Activated naive CD8-positive, alpha-beta T cell treated with anti-CD3 and anti-CD28 coated beads, Interleukin-2, amount 10 ng/mL, durations not matched to agents 7 days and 5 days (primary cell): ENCODE measurements at places on chromosomes 2 and 18. TPM values are rescaled to one million over a fixed set of nuclear protein-coding genes. Genes with fewer than 3 reads are reported as not detected.

C1GALT1C1L gene
- not detected for total RNA-seq

BBS5 gene
- 3.2 TPM for total RNA-seq

CNDP1 gene
- total RNA-seq, result not detected

EMX1 gene
- total RNA-seq, result not detected

ARHGEF4 gene
- total RNA-seq, result 5.4 TPM

M1AP gene
- total RNA-seq, result not detected

HOXD12 gene
- total RNA-seq, result not detected

RTP5 gene
- total RNA-seq, result 0.60 TPM
